Jurkat, Clone E6-1 (cell line): ENCODE measurements at places on chromosomes 12 and 14.

DNA sequence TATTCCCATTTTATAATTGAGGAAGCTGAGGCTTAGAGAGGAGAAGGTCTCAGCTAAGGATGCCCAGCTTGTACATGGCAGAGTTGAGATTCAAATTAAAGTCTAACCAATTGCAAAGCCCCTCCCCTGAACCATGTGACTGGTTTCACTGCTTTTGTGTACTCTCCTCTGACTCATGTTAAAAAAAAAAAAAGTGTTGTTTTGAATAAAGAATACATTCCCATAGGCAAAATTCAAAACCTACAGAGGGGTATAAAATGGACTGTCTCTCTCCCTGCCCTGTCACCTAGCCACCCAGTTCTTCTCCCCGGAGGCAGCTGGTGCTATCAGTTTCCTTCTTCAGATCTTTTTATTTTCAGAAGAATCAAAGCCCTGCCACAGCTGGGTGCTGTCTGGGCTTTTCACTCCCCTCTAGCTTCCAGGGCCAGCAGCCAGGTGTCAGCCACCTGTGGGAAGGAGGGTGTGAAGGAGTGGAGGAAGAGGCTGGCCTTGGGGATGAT lies 5.4 kb downstream of the PSMD9 start:
- DNase-seq, result peak; percentile 65

- no peak for DNase-seq
Measured at GRCh38 chr12:5952031-5952430, 7.0 kb upstream of the ANO2 start.

- DNase-seq, result no peak
Measured at GRCh38 chr12:111494676-111495075, 89.0 kb downstream of the SH2B3 start.

- DNase-seq, result no peak
Measured at GRCh38 chr14:35365130-35366055, 39.2 kb downstream of the NFKBIA start.

DNA sequence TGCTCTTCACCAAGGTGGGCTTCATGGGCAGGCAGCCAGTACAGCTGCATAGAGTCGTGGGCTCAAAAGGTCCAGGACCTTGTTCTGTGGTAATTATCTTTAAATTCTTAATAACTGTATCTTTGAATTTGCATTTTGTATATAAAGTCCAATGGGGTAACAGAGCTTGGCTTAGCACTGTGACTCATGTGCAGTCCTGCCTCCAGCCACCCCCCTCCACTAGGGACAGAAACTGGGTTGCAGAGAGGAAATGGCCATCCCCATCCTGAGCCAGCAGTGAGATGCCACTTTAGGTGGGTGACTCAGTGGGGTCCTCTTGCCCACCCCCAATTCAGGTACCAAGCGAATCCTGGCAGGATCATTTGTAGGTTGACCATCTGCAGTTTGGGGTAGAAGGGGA lies 48.1 kb downstream of the EPS8 start:
- no peak for DNase-seq
